GM12878 (cell line): ENCODE measurements at places on chromosomes 7 and 10. TPM values are rescaled to one million over a fixed set of nuclear protein-coding genes. Genes with fewer than 3 reads are reported as not detected.

DNA sequence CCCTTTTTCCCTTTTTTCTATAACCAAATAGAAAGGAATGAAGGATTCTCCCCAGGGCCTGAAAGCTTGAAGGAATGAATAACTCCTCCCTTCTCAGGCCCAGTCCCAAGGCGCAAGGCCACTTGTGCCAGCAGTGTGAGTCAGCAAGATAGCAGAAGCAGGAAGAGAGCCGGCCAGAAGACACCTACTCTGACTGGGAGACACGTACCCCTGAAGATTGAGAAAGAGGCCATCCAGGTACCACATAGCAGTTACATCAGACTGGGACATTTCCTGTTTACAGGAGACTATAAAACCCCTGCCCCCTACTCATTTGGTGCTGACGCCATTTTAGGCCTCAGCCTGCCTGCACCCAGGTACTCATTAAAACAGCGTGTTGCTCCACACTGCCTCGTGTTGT, 65.5 kb downstream of the LRRC17 start:
- no peaks in the 10 kb centered on the region for H3K4me1 ChIP-seq
- H3K36me3 ChIP-seq: no peaks in the 10 kb centered on the region
- DNase-seq: no peak

The TUBB8 gene
- total RNA-seq: not detected in 2 replicates

- no peak overlapping the region for H3K4me3 ChIP-seq
- no peak overlapping the region for H3K27ac ChIP-seq
- no peak for DNase-seq
- H3K4me1 ChIP-seq: no peaks in the 10 kb centered on the region
- no peaks in the 10 kb centered on the region; the same call in 1 of the 2 replicates for H3K27me3 ChIP-seq
Measured at GRCh38 chr7:73668886-73669230, 1.2 kb downstream of the VPS37D start.

The CCM2 gene
- 61.2 and 61.6 TPM in 2 replicates for total RNA-seq

The RPEL1 gene
- not detected in 2 replicates for total RNA-seq

The ATOH7 gene
- not detected in 2 replicates for total RNA-seq

- H3K27ac ChIP-seq: no peak overlapping the region
- no peak overlapping the region for H3K4me3 ChIP-seq
- peaks cover 5% of the 10 kb centered on the region for H3K36me3 ChIP-seq
- no peaks in the 10 kb centered on the region for H3K27me3 ChIP-seq
- H3K4me1 ChIP-seq: peaks cover 15% of the 10 kb centered on the region
Measured at GRCh38 chr10:69337296-69338132, 59.2 kb downstream of the HK1 start.

The STEAP2 gene
- total RNA-seq: 1.5 and 2.1 TPM in 2 replicates

DNA sequence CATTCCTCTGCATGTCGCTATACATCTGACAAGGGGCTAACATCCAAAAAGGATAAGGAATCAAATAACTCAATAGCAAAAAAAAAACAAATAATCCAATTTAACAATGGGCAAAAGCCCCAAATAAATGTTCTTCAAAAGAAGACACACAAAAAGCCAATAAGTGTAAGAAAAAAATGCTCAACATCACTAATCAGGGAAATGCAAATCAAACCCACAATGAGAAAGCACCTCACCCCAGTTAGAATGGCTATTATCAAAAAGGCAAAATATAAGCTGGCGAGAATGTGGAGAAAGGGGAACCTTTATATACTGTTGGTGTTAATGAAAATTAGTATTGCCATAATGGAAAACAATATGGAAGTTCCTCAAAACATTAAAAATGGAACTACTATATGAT, 14.3 kb downstream of the ARHGAP12 start:
- no peaks in the 10 kb centered on the region for H3K36me3 ChIP-seq
- no peak for DNase-seq
- H3K27me3 ChIP-seq: no peaks in the 10 kb centered on the region
- H3K4me1 ChIP-seq: peaks cover 10% of the 10 kb centered on the region
- no peak overlapping the region for H3K4me3 ChIP-seq

The MEOX2 gene
- total RNA-seq: not detected in 2 replicates

The HKDC1 gene
- total RNA-seq: 0.13 and 0.37 TPM in 2 replicates

The SKAP2 gene
- total RNA-seq: 24.7 and 25.5 TPM in 2 replicates

The CALHM1 gene
- 0.31 and 0.40 TPM in 2 replicates for total RNA-seq

The GIMAP6 gene
- total RNA-seq: 36.2 and 40.9 TPM in 2 replicates

DNA sequence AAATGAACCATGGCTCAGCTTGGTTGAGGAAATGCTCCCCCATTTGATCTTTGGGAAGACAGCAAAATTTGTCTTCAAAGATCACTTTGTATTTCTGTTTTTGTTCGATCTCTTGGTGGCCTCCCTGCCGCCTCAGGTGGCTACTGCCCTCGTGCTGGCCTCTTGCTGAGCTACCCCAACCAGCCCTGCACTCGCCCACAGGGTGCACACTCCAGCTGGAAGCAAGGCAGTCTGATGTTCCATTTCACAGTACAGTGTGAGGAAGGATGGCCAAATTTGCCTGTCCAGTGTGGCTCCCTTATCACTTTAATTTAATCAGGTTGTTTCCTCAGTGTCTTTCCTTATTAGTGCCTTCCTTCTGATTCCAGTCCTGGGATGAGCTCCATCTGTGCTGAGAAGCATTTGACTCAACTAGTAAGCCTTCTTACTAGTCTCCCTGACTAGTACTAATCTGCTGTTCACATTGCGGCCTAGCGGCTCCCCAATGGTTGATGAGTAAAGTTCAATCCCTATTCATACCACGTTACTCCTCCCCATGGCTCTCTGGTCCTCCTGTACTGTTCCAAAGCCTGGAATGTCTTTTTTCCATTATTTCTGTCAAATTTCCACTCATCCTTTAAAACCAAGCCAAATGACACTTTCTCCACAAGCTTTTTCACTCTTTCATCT, 8.2 kb downstream of the MYOF start:
- no peaks in the 10 kb centered on the region for H3K4me1 ChIP-seq
- no peak overlapping the region for H3K27ac ChIP-seq
- no peaks in the 10 kb centered on the region for H3K36me3 ChIP-seq

DNA sequence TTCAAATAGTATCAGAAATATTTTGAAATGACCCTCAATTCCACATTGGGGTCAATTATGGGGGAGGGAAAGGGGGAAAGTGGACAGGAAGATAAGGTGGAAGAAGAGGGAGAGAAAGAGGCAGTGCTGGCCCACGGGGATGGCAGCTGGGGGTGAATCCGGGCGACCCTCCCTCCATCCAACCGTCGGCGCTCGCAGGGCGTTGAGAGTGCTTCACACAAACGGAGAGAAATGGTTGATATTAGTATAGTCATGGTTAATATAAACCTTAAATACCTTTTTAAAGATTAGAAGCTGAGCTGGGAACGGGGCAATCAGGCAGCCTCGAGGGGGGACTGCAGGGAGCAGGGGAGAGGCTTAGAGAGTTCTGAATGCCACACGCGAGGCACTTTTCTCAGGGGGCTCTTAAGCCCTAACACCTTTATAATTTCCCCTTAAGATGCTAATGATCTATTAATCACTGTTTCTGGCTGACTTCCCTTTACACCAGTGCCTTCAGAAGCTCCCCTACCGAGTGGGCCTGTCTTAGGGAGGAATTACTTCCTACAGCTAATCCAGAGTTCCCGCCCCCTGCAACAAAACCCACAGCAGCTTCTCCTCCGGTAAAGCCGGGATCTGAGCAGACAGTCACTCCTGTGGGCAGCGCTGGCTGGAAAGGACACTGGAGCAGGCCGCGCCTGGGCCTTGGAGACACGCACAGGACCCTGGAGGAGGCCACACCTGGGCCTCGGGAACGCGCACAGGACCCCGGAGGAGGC, 39.5 kb downstream of the PRKAG2 start:
- no peaks in the 10 kb centered on the region for H3K27me3 ChIP-seq
- H3K36me3 ChIP-seq: no peaks in the 10 kb centered on the region
- H3K4me1 ChIP-seq: peaks cover 7% of the 10 kb centered on the region
- H3K4me3 ChIP-seq: no peak overlapping the region
- DNase-seq: no peak
- no peak overlapping the region for H3K27ac ChIP-seq

GRCh38 chr10:78849115-78849514, 219.7 kb upstream of the ZMIZ1 start:
- H3K4me1 ChIP-seq: no peaks in the 10 kb centered on the region
- no peaks in the 10 kb centered on the region for H3K36me3 ChIP-seq
- no peak for DNase-seq
- H3K4me3 ChIP-seq: no peak overlapping the region
- no peak overlapping the region for H3K27ac ChIP-seq

- no peak overlapping the region for H3K4me3 ChIP-seq
- no peak overlapping the region for H3K27ac ChIP-seq
- H3K4me1 ChIP-seq: no peaks in the 10 kb centered on the region
- DNase-seq: no peak
- peaks cover 10% of the 10 kb centered on the region for H3K27me3 ChIP-seq
Measured at GRCh38 chr10:68562661-68563570, 2.8 kb downstream of the TET1 start.
